ENCODE measurements at places on chromosomes 4 and X.

- DNase-seq: no peak
Observed at GRCh38 chr4:185838514-185839193, 26.7 kb upstream of the SORBS2 start.

DNA sequence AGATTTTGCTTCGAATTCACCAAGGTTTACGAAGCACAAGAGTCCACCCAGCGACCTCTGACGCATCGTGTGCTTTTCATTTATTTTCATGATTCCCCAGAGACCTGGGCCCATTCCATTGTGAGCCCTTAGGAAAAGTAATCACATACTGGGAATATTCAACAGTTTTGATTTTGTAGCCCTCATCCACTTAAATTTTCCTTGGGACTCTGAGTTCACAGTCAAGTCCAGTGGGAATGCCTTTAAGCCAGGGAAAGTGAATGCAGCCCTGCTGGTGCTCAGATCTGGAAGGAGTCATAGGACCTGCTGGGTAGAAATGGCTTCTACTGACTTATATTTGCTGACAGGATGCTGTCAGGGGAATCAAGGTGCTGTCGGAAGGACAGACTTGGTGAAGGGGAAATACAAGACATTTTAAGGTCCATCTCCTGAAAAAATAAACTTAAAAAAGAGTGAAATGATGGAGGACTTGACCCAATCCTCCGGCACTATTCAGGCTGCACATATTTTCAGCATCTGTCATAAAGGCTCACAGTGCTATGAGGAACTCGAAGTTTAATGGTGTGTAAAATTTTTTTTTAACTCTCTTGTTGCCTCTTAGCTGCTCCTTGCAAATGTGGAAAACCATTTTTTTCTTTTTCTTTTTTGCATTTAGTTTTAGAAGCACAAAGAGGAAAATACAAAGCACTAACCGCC is 204.9 kb downstream of the MID1 start:
- no peak for DNase-seq

DNA sequence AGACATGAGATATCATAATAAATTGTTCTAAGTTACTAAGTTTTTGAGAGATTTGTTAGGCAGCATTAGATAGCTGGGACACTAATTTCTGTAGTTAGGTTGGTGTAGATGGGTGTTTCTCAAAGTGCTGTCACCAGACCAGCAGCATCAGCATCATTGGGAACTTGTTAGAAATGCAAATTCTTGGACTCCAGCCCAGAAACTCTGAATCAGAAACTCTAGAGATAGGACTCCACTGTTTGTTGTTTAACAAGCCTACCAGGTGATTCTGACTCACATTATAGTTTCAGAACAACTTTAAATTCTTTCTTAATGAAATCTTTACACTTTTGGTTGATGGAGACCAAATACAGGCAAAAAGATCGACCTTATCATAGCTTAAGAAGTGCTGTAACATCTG is 173.7 kb downstream of the PABPC4L start:
- no peak for DNase-seq

- no peak for DNase-seq
Observed at GRCh38 chrX:2391869-2392606, 108.7 kb downstream of the DHRSX start.

DNA sequence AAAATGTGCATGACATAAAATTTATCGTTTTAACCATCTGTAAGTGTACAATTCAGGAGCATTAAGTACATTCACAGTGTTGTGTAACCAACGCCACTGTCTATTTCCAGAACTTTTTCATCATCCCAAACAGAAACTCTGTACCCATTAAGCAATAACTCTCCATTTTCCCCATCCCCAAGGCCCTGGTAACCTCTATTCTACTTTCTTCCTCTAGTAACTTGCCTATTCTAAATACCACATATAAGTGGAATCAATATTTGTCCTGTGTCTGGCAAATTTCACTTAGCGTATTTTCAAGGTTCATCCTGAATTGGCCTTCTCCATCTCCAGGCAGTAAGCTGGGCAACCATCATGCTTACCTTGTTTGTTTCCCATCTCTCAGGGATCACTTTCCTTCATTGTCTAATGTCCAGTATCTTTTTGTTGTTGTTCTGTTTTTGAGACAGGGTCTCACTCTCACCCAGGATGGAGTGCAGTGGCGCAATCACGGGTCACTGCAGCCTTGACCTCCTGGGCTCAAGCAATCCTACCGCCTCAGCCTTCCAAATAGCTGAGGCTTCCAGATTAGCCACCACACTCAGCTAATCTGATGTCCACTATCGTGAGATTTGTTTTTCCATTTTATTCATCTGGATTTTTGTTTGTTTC is 17.7 kb upstream of the GRIPAP1 start:
- no peak for DNase-seq

DNA sequence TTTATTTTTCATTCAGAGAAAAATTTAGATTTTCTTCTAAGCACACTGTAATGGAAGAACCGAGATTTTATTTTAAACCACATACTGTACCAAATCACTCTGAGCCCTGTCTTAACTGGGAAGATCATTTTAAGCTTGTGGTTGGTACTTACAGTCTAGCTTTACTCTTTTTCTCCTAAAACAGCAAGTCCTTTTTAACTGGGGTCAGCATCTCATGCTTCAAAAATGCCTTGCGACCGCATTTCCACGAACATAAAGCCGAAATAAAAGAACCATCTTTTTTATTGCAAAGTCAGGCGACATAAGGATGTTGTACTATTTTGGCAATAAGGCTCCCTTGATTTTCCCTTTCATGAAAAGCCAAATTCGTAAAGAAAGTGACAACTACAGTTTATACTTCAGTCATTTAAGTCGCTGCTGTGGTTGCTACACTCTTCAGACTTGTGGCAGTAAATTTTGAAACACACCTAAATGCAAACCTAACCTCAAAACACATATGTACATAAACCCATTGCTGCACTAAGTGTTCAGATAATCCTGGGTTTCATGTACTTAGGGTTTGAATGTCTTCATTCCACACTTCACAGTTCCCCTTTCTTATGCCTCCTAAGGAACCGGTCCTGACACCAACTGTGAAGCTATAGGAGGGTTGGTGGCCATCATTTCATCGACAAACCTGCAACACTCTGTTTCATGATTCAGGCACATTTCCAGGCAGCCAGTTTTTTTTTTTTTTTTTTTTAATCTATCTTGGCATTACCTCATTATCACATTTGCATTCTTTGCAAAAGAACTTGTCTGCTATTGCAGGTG is 3.0 kb downstream of the STOX2 start:
- no peak for DNase-seq

DNA sequence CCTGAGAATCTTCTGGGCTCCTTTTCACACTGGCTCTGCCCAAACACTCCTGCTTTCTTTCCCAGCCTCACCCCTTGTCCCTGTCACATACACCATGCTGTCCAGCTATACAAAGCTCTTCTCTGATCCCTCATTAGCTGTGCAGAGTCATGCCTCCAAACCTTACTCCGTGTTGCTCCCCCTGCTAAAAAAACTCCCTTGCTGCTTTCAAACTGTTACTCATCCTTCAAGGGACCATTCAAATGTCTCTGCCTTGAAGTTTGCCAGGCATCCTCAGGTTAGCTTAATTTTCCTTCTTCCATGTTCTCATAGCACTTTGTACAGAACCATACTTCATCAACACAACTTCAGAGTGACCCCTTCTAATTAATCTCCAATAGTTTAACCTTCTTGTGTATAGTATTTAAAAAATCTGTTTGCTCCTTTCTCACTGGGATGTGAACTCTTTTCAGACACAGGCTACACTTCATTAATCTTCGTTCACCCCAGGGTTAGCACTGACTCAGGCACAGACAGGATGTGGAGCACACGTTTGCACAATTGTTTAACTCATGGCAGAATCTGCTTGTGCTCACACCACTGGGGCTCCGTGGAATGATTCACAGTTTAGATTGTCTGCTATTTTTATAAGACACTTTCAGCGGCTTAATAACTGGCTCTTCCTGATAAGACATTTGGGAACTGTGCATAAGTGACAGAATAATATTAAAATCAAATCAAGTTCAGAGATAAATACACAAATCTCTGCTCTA is 21.4 kb upstream of the SEL1L3 start:
- no peak for DNase-seq

- no peak for DNase-seq
Observed at GRCh38 chrX:106730401-106730800, 3.9 kb downstream of the RNF128 start.

- DNase-seq: no peak
Observed at GRCh38 chr4:11158971-11159370, 269.7 kb downstream of the HS3ST1 start.

GRCh38 chr4:105936901-105937300 is 41.6 kb downstream of the NPNT start:
- DNase-seq: no peak

DNA sequence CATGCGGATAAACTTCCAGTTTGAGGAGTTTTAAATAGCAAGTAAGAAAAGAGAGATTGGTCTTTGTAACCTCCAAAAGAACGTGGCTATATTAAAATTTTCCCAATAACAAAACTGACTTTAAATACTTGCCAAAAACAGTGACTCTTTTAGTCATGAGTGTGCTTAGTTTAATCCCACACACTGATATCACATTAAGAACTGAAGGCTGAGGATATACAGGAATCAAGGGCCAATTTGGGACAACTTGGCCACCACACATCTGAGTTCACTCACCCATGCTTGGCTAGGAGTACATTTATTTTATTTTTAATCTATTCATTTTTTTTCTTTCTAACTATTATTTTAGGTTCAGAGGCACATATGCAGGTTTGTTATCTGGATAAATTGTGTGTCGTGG is 110.2 kb downstream of the APBB2 start:
- DNase-seq: no peak

DNA sequence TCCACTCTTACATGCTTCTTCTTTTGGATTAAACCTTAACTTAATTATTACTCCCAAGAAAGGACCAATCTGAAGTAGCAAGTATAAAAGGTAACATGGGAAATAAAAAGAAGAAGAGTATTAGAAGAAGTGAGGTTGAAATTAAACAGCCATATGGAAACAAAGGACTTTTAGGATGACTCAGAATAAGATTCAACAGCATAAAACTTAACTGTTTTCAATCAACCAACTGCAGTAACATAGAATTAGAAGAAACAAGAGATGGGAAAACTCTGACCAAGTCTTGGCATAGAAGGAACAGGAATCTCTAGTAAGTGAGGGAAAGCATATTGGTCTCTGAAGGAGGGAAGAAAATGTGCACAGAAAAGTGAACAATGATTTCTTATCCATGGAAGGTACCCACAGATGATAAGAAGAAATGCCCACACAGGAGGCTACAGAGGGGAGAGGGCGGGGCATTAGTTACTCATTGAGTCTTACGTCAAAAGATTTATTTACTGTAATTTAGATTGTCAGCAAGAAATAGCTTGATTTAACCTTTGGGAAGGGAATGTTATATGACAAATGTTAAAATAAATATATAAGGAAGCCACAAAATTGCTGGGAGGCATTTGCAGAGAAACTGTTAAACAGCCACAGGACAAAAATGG is 177.3 kb downstream of the BANK1 start:
- DNase-seq: no peak

GRCh38 chrX:66918511-66918910 is 279.6 kb upstream of the EDA2R start:
- DNase-seq: no peak

GRCh38 chr4:24273136-24273535 is 311.2 kb downstream of the DHX15 start:
- no peak for DNase-seq

- DNase-seq: no peak
Observed at GRCh38 chrX:154329294-154329693, 33.7 kb downstream of the TKTL1 start.

GRCh38 chrX:48645669-48646068 is 37.9 kb upstream of the WAS start:
- no peak for DNase-seq

DNA sequence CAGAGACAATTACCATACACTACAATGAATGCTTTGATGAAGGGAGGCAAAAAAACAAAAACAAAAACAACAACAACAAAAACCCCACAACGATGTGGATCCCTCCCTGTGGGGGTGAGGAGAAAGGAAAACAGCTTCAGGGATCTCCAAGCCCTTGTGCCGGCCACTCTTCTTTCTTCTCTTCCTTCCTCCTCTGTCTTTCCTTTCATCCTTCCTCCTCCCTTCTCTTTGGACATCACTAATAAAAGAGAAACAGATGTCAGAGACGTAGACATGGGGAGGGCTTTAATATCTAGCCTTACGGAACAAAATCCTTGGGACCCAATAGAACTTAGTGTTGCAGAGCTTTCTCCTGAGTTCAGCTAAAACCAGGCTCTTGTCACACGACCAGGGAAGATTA is 18.8 kb upstream of the STX18 start:
- no peak for DNase-seq

All from activated CD4-positive, alpha-beta T cell treated with anti-CD3 and anti-CD28 coated beads, Interleukin-2, amount 50 U/mL, for 16 hours (primary cell).